ENCODE measurements at places on chromosomes 16 and 17. TPM values are rescaled to one million over a fixed set of nuclear protein-coding genes. Genes with fewer than 3 reads are reported as not detected.

The PITPNM3 gene
- total RNA-seq: 0.94 TPM

DNA sequence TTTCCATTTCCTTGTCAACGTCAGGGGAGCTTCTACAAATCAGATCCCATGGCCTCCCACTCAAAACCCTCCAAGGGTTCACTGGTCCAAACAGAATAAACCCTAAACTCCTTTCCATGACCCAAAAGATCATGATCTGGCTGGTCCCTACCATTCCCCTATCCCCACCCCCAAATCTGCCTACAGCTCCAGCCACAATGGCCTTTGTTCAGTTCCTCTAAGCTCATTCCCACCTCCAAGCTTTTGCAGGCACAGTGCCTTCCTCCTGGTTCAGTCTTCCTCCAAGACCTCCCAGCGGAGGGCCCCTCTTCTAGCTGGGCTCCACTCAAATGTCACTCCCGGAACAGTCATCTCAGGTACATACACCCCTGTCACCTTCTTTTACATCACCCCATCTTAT lies 2.0 kb downstream of the GPRC5B start:
- no peak for DNase-seq

The TNP2 gene
- total RNA-seq: not detected

The SPATA20 gene
- 55.0 TPM for total RNA-seq

DNA sequence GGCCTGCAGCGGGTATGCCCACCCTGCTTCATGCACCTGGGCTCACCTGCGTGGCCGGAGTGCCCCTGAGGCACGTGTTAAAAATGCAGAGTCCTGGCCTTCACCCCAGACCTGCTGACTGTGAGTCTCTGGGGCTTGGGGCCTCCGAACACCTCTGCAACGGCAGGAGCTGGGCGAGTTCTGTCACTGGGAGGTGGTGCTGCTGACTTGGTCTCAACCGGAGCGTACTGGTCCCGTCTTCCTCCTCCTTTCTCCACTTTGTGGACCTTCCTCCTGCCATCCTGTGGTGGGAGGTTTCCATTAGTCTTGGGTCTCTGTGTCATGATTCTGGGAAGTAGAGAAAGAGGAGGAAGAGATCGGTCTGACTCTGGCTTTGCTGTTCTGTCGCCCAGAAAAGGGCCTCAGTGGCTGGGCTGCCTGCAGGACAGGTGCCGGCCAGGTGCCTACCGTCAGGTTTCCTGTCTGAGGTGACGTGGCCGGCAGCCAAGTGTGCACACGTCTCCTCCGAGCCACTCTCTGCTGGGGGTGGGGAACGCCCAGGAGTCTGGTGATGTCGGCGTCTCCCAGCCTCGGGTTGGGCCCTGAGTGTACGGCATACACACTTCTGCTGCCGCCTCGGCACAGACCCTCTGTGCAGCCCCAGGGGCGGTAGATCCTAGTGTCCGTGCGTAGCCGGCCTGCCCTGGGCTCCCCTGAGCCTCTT lies 6.9 kb downstream of the TSC2 start:
- DNase-seq: no peak

GRCh38 chr16:69840975-69841374 lies 78.8 kb downstream of the WWP2 start:
- DNase-seq: no peak

DNA sequence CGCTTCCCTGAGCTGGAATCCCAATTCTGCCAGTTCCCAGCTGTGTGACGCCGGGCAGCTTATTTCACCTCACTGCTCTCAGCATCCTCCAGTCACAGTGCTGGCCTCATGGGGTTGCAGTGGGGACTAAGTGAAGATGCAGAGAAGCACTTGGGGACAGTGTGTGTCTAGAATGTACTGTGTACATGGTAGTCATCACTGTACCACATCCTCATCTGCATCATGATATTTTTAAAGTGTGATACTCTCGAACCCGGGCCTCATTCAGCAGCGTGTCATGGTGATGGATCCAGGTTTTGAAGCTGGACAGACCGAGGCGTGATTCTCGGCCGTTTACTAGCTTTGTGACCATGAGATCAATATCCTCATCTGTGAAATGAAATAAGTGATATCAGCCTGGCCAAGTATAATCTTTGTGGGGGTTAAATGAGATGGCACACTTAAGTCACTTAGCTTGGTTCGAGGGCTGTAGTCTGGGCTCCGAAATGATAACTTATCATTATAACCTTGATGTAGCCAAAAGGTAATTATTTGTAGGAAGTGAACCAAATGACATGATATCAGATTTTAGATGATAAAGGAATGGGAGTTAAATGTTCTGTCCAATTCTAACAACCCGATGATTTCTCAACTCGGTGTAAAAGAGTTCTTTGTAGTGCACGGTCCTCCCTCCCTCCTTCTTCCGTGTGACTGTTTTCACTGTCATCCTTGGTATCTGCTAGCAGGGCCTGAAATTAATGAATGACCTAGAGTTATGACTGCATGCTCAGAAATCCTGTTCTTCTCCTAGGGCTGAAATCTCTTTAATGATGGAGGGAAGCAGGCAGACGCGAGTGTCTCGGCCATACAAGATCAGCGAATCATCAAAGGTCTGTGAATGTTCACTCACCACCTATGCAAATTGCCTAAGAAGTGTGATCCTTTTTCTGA lies 2.0 kb downstream of the KLHL36 start:
- no peak for DNase-seq

DNA sequence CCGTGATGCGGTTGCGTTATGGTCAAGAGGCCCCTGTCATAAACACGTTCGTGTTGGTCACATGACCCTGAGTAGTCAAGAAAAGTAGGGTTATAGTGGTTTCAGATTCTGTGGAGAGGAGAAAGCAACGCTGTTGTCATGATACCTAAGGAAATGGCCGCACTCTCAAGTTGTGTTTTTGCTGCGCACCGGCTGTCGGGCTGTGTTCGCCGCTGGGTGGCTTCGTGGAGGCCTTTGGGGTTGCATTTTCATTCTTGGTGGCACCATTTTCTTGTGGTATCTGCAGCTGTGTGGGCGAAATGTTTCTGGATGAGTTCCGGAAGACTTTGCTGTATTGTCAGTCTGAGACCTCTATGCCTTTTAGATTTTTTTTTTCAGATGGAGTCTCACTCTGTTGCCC lies 35.0 kb downstream of the DEF8 start:
- no peak for DNase-seq

GRCh38 chr17:44159519-44160210 lies 10.8 kb upstream of the ASB16 start:
- no peak for DNase-seq

The ADAD2 gene
- total RNA-seq: not detected

- no peak for DNase-seq
Measured at GRCh38 chr17:71628306-71628705, 492.5 kb upstream of the SOX9 start.

- no peak for DNase-seq
Measured at GRCh38 chr16:81136390-81137335, 40.5 kb upstream of the GCSH start.

The KRTAP9-8 gene
- total RNA-seq: not detected

GRCh38 chr16:30927789-30928378 lies 4.5 kb downstream of the FBXL19 start:
- no peak for DNase-seq

DNA sequence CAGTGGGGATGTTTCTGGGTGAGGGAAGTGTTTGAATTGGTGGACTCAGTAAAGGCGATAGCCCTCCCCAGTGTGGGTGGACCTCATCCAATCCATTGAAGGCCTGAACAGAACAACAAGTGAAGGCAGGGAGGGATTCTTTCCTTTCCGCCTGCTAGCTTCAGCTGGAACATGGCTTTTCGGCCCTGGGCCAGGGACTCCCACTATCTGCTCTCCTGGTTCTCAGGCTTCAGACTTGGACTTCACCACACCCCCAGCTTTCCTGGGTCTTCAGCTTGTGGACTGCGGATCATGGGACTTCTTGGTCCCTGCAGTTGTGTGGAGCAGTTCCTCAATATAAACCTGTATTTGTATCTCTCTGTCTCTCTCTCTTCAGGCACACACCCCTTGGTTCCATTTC lies 77.9 kb downstream of the SNX29 start:
- DNase-seq: no peak

GRCh38 chr17:74737299-74738050 lies 419 bp downstream of the RAB37 start:
- DNase-seq: no peak

DNA sequence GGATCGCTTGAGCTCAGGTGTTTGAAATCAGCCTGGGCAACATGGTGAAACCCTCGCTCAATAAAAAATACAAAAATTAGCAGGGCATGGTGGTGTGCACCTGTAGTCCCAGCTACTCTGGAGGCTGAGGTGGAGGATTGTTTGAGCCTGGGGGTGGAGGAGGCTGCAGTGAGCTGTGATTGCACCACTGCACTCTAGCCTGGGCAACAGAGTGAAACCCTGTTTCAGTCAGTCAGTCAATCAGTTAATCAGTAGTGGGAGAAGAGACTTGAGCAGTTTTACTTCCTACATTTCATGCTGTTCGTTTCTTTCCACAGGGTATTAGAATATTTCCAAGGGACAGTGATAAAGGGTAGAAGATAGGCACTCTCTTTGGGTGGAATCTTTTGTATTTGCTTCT lies 8.8 kb downstream of the MAP3K3 start:
- DNase-seq: peak; percentile 19

DNA sequence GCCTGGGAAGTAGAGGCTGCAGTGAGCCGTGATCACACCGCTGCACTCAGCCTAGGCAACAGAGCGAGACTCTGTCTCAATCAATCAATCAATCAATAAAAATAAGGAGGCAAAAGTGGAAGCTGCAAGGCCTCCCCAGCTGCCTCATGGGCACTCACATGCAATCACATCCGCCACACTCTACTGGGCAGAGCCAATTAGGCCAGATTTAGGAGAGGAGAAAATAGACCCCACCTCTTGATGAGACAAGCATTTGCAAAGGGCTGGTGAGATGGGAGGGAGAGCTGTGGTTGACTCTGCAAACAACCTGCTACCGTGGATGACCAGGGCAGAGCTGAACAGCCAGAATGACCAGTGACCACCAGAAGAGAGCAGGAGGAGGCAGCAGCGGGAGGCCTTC lies 14.7 kb upstream of the GSG1L start:
- DNase-seq: no peak

- no peak for DNase-seq
Measured at GRCh38 chr17:72903522-72903921, 189.0 kb downstream of the SLC39A11 start.

- no peak for DNase-seq
Measured at GRCh38 chr16:30348113-30348512, 7.0 kb downstream of the CD2BP2 start.

- DNase-seq: no peak
Measured at GRCh38 chr16:89615596-89616090, 2.2 kb downstream of the DPEP1 start.

- DNase-seq: no peak
Measured at GRCh38 chr16:86398201-86398600, 112.1 kb upstream of the FOXF1 start.

The VAT1L gene
- not detected for total RNA-seq

The PDIA2 gene
- total RNA-seq: not detected

DNA sequence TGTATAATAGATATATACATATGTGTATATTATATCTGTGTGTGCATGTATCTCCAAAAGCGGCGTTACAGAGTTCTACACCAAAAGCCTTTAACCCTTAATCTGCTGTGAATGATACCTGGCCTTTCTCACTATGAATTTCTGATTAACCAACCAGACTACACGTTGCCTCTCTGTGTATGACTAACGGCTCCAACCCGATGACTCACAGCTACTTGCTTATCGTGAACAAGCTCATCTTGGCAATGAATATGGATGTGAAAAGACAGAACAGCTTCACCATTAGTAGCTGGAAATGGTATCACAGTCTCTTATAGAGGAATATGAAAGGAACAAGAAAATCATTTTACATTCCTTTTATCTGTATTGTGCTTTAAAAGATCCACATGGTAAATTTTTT lies 23.8 kb upstream of the ARHGAP44 start:
- no peak for DNase-seq

GRCh38 chr16:17053536-17054160 lies 417.1 kb downstream of the XYLT1 start:
- no peak for DNase-seq

The TERB1 gene
- total RNA-seq: 0.18 TPM

The ADAP2 gene
- 0.31 TPM for total RNA-seq

DNA sequence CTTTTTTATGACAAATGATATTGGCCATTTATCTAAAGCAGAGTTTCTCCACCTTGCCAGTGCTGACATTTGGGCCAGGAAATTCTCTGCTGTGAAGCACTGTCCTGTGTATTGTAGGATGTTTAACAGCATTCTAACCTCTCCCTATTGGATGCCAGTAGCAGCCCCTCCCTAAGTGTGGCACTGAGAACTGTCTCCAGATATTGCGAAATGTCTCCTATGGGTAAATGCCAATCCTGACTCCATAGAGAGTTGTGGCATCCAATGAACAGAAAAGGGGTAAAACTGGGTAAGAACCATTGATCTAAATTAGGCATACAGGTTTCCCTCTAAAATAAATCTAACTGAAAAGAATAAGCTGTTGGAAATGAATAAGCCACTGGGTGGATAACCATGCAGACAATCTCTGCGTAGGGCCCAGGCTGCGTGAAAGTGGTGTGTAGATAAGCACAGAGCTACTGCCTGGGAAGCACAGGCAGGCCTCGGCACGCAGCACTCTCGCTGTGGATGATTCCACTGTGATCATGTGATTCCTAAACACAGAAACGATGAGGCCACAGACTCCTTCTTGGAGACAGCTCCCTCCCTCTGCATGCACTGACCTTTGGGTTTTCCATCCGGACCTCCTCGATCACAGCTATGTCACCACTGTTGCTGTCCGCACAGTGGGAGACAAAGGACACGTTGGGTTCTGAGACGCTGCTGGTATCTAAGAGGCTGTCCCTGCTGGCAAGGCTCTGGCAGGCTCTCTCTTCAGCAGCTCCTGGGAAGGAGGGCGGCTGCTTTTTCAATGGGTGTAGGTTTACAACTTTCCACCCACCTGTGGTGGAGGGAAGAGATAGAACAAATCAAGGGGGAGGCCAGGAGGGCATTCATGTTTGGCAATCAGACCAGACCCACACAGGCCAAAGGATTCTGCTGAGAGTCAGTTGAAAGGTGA lies 44.1 kb downstream of the GTF3C1 start:
- DNase-seq: no peak

DNA sequence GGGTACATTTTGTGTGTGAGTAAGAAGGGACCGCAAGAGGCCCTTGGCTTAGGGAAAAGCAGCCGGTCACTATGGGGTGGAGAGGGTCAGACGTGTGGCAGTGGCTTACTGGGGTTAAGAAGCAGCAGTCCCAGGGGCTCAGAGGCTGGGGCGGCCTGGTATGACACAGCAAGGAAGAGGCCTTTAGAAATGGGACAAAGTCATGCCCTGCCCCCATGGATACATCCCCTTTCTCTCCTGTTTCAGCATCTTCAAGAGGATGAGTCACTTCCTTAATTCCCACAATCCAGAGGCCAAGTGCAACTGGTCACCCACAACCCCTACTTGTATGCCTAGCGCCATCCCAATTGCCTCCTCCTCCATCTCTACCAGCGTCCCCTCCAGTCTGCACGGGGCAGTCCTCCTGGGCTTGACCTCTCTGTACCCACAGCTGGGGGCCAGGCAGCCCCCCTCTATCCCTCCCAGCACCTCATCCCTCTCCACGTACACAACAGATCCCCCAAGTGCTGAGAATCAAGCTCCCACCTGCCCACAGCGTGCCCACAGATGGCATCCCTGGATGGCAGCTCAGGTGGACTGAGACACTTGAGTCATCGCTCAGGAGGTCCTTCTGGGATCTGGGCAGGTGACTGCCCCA lies 6.9 kb upstream of the EFTUD2 start:
- DNase-seq: no peak

The SLFN12 gene
- 24.4 TPM for total RNA-seq
